Right renal pelvis (tissue), 4 donors: ENCODE measurements at places on chromosomes 5 and 9.
A peak's percentile ranks its signal among the peaks of the same experiment; 100 is the strongest.

DNA sequence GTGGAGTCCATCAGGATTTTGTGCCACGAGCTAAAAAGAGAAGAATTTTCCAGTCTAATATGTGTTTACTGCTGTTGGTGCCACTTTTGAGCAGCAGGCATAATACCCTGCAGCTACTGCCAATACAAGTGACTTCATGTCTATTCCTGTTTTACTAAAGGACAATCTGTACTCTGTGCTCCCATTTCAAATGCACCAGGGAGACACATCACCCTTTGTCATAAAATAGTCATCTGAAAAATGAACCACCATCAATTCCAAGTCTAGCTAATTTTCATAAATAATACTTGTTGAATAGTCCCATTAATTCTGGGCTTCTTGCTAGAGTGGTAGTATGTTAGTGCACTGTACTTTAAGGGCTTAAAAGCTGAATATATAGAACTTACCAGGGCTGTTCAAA lies 8.9 kb upstream of the PKD2L2 start:
- no peak for DNase-seq

GRCh38 chr9:967436-967835 lies 9.0 kb upstream of the DMRT3 start:
- no peak for DNase-seq

GRCh38 chr5:57495285-57496086 lies 12.9 kb upstream of the ACTBL2 start:
- DNase-seq, result no peak

- no peak for DNase-seq
These were observed 34.5 kb upstream of the COL5A1 start for GRCh38 chr9:134606951-134607731.

DNA sequence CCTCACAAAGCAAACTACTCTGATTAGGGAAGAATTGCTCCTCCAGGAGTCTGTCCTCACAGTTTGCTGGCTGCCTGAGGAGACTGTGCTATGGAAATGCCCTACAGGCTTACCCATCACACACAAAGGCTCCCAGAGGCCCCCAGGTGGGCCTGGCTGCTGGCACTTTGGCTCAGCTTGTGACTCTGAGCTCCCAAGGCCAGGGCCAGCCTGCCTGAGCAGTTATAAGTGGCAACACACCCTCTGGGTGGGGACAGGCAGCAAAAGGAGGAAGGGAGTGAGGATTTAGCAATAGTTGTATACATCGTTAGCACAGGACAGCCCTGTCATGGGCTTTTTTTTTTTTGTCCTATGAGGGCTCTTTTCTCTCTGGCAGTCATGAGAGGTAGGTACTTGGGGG lies 103.5 kb downstream of the DAPK1 start:
- no peak for DNase-seq

DNA sequence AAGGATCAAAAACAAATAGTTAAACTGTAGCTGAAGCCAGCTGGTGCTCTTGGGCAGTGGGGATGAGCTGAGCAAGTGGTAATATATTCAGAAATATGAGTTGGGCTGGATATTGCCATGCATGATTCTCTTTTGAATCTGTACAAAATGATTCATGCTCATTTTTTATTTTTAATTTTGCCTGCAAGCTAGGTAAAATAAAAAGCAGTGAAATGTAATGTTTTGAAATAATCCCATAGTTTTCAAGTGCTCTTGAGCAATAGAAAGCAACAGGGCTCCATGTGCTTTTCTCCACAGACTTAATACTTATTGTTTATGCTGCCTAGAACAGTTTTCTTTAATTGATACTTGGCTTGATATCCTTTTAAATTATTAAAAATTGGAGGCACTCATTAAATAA lies 489.3 kb downstream of the TLE4 start:
- no peak for DNase-seq

GRCh38 chr5:73180566-73180965 lies 7.6 kb downstream of the TMEM174 start:
- DNase-seq, result no peak

DNA sequence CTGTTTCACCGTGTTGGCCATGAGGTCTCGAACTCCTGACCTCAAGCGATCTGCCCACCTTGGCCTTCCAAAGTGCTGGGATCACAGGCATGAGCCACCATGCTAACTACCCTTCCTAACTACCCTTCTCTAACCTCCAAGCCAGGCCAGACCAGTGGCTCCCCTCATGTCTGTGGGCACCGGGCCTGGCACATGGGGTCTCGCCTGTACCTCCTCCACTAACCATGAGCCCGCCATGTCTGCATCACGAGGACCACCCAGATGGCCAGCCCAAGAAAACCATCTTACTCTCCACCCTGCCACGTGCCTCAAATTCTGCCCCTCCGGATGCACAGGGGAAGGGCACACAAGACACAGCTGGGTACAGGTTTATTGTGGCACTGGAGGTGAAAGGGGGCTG lies 9.6 kb upstream of the DBN1 start:
- DNase-seq, result no peak

DNA sequence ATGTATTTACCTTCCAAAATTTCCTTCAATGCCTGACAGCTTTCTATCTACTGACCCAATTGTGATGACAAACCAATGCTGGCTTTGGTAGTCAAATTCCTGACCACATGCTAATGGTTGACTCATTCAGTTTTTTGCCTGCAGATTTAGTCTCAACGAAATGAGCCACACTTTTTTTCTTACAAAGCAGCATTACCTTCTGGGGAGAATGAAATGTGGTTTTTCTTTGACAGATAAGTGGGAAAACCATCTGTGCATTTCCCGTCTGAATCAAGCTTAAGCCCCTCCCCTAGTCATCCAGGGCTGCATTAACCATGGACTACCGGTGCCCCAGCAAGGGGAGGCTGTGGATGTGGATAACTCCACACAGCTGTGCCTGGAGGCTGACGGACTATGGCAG lies 99.6 kb upstream of the TAF11L2 start:
- DNase-seq, result no peak

- DNase-seq, result no peak
These were observed 7.6 kb upstream of the TMEM252 start for GRCh38 chr9:68548241-68548640.

DNA sequence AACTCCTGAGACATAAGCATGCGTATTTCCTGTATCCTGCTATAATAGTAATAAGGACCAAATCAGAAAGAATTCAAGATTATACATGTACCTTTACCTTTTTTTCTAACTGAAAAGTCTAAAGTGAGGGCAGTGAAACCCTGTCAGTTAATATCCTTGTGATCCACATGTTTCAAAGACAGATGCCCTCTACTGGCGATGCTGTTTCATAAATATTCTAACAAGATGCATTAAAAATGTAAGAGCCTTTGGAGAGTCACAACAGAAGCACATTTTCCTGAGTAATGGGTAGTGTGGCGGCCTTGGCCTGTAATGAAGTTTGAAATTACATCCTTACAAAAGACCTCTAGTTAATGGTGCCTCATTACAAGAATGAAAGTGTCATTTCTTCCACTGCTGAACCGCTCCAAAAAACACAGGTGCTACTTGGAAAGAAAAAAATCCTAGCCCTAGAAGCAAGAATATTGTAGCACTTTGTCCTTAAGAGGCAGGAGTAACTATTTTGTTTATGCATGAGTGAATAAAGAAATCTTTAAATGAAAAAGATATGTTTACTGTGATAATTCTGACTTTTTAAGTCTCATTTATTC lies 232.6 kb downstream of the EPB41L4A start:
- no peak for DNase-seq

DNA sequence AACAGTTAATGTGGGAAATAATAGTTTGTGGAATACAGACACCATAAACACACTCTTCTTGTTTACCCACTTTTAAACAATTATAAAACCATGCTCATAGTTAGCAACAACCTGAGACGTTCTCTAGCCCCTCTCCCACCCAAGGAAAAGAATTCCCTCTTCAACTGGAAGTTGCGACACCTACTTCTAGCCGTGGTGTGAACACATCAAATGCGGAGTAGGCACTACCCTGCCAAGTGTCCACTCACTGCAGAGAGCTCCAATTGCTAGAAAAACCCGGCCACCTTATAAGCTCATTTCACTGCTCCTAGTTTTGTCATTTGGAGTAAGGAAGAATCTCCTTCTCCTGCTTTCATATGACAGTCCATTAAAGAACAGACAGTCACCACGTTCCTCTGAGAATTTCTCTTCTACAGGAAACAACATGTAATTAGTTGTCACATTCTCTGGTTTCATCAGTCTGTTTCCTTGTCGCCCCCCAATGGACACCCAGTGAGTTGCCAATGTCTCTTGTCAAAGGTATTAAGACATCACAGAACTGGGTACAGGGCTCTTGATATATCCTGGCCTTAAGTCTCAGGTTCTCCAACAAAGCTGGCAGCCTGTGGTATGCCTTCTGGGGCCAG lies 47.3 kb downstream of the PRLR start:
- no peak for DNase-seq

GRCh38 chr9:108244686-108245085 lies 611.1 kb downstream of the ACTL7B start:
- DNase-seq, result no peak

- DNase-seq, result no peak
These were observed 342.5 kb downstream of the SPATA31D1 start for GRCh38 chr9:82331079-82331478.

- DNase-seq, result no peak
These were observed 62.9 kb upstream of the TNFAIP8 start for GRCh38 chr5:119292701-119293515.

DNA sequence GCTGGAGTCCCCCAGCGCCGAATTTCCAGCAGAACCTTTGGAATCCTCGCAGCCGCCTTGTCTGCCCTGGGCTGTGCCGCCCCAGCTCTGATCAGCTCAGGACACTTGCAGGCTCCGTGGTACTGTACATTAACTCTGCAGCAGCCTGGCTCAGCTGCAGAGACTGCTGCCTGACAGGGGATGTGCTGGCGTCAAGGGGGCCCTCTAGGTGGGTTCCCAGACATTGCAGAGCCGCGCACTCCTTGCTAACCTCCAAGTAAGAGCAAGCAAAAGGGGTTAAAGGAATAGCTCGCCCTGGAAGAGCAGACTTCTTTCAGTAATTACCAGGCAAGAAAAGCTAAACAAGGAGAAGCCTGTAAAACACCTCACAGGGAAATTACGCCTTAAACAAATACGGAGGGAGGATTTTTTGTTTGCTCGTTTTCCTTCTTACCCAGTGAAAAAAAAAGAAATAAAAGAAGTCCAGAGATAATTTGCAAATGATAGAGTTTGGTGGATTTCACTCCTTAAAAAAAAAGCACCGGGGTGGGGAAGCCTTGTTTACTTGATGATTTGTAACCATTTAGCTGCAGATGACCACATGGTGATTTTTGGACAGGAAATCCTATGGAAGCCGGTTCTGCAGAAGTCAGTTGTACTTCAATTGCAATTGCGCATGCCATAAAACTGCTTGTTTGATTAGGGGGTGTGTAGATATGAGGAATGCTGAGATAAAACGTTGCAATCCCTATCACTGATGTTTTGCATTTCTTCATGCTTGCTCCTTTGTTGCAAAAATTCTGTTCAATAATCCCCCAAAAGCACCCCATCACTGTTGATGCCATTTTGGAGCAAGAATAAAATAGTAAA lies 305.8 kb downstream of the PDE4D start:
- peak; percentile 49 for DNase-seq

GRCh38 chr9:84310883-84311282 lies 29.7 kb downstream of the SLC28A3 start:
- DNase-seq, result no peak

- DNase-seq, result no peak
These were observed 176.7 kb upstream of the ADAMTSL1 start for GRCh38 chr9:18297056-18297841.

GRCh38 chr5:150175536-150175935 lies 9.0 kb downstream of the CDX1 start:
- no peak for DNase-seq

DNA sequence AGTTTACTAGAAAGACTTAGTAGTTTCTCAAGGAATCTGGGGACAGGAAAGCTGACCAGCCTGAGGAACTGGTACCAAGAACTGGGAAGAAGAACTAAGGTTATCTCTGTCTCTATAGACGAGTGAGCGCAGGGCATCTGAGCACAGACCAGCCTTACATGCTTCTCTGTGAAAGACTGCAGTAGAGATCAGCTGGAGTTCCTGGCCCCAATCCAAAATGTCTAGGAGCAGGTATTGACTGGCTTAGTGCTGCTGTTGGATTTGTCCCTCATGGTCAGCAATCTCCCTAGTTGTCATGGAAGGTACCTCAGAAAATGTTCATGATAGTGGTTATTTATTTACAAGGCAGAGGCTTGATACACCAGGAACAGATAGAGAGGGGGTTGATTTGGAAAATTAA lies 13.3 kb downstream of the NUP214 start:
- no peak for DNase-seq

DNA sequence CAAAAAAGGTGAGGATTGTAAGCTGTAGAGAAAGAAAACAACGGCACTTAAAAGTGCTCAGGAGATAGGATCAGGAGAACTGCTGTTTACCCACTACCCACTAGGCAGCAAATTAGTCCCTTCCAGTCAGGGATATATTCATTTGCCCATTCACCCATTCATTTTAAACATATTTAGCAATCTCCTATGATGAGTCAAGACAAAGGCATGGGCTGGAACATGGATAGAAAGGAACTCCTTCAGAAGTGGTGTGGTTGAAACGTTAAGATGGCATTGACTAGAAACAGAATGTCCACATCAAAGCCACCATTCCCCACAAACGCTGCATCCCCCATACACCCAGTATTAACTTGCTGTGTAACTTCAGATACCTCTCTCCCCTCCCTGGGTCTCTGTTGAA lies 225.7 kb downstream of the ASTN2 start:
- no peak for DNase-seq

DNA sequence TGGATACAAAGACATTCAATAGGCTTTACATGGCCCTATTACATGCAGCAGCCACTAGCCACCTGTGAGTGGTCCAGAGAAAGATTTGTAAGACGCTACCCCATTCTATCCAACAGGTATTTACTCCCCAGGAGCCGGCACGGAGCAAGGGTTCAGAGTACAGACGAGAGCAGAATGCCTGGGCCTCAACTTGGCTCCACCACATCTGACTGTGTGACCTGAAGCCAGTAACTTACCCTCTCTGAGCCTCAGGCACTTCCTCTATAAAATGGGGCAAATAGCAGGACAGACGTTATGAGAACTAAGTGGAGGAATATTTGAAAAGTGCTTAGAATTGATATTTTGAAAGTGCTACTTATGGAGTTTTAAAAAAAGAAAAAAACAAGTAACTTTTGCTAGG lies 100.0 kb downstream of the TLE1 start:
- DNase-seq, result no peak

GRCh38 chr9:124663046-124663961 lies 107.8 kb downstream of the NR6A1 start:
- DNase-seq, result no peak

GRCh38 chr9:130172161-130172857 lies at the start of gene NCS1:
NCS1 (plus strand) TSS chr9:130172404; CDS start chr9:130172664, 260 bp downstream.
- no peak for DNase-seq
